ENCODE measurements at places on chromosomes 1 and 21.
A peak's percentile ranks its signal among the peaks of the same experiment; 100 is the strongest.

GRCh38 chr1:243595527-243596210 is 254.4 kb downstream of the AKT3 start:
- DNase-seq = peak; percentile 11

DNA sequence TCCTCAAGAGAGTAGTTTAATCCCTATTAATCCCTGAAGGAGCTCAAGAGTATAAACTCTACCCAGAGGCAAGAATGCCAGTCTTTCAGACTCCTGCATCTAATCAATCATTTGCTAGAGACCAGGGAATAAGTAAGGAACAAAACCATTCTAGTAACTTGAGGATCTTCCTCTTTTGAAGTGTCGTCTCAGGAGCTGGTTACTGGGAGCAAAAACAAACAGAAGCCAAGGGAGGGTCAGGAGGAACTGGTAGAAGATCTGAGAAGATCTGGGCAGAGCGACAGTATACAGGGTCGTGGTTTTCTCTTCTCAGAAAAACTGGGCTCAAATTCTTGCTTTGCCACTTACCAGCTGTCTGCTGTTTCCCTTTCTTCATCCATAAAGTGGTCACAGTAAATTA is 69.3 kb downstream of the RPS6KA1 start:
- no peak for DNase-seq

DNA sequence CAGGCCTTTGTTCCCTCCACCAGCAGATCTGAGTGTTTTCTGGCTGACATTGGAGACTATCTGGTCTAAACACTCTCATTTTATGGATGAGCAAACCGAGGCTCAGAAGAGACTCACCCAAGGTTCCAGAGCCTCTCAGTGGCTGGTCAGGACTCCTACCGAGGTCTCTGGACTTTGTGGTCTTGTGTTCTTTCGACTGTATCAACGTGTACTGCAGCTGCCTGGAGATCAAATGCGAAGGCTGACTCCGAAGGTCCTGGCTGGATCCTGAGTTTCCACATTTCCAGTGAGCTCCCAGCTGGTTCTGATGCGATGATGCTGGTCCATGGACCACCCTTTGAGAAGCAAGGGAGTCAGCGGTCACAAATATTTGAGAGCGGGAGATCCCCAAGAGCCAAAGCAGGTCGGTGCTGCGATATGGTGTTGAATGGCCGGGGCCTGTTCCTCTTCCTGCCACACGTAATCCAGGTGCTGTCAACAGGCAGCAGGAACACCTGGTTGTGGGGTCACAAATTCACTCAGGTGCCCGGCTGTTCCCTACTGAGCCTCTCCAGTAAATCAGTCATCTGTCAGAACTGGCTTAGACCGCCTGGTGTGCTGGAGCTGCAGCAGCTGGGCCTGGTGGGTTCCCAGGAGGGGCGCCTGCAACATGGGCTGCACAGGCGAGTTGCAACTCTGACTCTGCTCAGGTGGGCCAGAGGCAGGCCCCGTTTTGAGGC is 94.8 kb upstream of the USP24 start:
- DNase-seq = no peak

DNA sequence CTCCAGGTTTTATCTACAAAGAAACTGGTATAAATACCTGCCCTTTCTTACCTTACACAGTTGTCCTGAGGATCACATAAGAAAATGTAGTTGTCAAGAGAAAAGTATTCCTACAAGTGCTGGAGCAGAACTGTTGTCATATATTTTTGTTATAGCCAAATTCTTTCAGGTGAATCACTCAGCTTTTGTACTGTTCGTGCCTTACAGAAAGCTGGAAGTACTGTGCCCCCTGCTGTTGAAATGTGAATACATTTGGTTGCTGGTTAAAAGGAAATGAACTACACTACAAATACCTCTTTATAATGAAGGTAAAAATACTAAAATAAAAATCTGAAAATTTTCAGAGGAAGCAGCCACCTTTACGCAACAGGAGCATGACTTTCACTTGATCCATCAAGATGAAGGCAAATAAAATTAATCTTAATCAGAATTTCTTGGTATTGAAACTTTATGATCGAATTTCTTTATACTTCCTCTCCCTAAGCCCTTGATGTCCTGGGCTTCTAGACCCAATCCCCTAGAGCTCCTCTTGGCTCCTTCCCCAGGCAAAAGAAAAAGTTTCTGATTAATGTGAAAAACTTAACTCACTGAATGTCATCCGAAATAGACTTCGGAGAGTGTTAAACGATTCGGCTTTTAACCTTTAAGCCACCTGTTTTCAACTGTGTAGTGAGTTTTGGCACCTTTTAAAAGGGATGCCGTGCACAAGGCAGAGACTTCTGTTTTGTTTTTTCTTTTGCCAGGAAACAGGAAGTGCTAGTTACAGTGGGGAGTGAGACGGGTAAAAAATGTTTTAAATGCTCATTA is 12.5 kb downstream of the CHML start:
- DNase-seq = no peak

DNA sequence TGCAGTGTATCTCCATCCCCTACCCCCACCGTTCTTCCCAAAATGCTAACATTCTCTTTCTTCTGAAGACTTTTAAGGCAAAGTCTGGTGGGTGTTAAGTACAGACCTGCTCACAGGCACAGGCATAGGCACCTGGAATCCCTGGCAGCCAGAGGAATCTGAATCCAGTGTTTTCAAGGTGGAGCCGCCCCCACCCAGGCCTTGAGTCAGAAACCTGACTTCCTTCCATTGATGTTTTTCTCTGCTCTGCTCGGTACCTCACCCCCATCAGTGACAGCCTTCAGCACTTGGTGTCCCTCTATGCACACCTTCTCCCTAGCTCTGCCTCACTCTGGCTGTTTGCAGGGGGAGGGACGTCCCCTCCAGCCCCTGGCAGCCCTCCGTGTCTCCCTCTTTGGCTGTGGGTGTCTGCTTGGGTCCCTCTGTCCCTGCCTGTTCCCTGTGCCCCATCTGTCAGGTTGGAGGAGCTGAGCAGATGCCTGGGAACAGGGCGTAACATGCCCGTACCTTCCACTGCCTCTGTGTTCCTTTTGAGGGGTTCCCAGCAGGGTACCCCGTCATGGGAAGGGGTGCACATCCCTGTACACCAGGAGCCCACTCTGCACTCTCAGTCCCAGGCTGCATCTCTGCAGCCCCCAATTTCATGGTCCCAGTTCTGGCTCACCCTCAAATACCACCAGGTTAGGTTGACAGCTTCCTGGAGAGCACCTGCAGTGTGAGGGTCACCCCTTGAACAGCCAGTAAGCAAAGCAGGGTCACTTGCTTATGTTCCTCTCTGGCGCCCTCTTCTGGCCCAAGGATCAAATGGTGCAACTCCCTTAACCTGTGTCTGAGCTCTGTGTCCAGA is 6.7 kb downstream of the NCDN start:
- DNase-seq = peak; percentile 43

DNA sequence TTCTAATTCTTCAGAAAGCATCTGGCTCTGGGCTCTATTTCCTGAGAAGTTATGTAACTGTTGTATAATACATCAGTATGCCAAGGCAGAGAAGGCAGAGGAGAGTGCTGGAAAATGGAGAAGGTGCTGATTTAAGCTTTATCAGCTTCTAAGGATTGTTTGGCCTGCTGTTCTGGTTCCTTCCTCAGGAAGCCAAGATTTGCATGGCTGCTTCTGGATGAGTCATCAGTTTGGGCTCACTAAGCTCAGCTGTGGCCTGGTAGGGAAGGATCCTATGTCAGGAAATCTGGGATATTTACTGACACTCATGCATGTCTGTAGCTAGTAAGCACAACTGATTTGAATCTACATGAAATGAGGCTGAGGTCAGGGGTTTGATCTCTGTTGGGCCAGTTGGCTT is 73.2 kb upstream of the ADGRL4 start:
- no peak for DNase-seq

DNA sequence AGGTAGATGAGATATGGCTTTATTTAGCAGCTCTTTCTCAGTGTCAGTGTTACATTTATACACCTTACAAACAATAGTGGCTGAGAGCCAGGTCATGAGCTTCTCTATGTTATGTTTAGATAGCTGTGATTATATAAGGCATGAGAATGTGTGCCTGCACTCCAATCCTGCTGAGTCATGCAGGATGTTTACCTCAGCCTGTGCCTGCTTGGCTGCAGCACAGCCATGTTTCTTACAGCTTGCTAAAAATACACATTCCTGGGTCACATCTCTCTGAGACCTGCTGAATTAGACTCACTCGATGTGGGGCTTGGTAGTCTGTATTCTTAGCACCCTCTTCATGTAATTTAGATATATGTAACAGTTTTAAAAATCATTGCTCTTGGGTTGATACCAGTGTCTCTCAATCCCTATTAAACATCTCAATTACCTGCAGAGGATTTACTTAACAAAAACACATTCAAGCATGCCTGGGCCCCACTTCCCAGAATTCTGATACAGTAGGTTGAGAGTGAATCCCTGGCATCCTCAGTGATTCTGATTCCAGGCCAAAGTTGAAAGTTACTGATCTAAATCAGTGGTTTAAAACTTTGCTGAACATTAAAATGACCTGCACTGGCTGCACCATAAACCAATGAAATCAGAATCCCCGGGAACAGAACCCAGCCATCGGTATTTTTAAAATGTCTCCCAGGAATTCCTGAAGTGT is 107.5 kb downstream of the GDAP2 start:
- no peak for DNase-seq

- no peak for DNase-seq
Observed at GRCh38 chr1:171233183-171233582, 15.1 kb upstream of the FMO1 start.

DNA sequence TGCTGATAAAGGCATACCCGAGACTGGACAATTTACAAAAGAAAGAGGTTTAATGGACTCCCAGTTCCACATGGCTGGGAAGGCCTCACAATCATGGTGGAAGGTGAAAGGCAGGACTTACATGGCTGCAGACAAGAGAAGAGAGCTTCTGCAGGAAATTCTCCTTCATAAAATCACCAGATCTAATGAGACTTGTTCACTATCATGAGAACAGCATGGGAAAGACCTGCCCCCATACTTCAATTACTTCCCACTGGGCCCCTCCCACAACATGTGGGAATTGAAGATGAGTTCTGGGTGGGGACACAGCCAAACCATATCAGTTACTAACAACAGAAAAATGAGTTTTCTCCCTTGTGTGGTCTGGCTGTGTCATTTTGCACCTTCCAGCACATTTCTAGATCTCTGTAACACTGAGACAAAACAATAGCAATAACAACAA is 741.4 kb downstream of the KCNT2 start:
- no peak for DNase-seq

- DNase-seq = no peak
Observed at GRCh38 chr1:154741741-154742495, 128.2 kb downstream of the KCNN3 start.

DNA sequence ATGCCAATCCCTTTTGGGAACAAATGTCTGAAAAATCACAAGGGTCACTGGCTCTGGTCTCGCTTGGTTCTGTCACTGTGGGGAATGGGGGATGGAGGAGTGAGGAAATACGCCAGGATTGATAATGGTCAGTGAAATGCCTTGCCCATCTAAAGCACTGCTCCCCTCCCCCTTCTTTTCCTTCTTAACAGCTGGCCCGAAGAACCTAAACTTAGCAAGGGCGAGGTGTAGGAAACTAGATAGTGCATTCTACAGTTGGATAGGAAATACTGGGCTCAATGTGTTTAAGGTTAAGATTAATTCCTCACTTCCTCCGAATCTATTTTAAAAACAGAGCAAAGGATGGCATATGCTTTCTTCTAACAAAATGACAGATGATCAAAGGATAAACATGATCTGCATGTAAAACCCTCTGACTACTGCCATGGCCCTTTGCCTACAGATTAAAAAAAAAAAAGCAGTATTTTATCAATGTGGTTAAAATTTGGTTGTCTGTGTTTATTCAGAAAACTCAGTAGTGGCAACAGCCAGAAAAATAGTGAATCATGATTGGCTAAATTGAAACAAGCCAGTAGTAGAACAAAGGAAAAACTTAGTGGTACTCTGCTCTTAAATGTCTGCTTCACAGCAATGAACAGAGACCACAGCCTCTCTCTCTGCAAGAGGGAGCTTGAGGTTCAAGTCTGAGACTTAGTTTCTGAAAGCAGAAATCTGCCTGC is 86.1 kb upstream of the VAV3 start:
- no peak for DNase-seq

GRCh38 chr1:197510691-197511378 is 242.8 kb downstream of the CRB1 start:
- no peak for DNase-seq

- no peak for DNase-seq
Observed at GRCh38 chr1:41483001-41483850, 1.3 kb downstream of the EDN2 start.

DNA sequence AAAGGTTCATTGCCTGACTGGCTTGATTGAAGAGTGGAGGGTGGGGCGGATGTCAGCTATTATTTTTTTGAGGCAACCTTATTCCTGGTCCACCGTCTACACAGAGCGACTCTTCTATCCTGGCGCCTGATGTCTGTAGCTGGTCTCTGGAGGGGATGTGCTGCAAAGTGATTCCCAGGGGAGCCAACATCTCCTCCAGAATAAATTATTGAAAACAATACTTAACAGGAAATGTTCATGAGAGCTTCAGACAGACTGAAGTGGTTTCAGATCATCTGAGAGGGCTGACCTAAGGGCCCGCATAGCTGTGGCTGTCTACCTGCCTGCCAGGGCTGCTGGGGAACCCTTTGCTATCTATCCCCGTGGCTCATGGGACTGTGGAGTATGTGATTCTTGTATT is 66.7 kb downstream of the TEX35 start:
- DNase-seq = no peak

GRCh38 chr1:156868341-156868740 is 7.7 kb downstream of the NTRK1 start:
- DNase-seq = no peak

DNA sequence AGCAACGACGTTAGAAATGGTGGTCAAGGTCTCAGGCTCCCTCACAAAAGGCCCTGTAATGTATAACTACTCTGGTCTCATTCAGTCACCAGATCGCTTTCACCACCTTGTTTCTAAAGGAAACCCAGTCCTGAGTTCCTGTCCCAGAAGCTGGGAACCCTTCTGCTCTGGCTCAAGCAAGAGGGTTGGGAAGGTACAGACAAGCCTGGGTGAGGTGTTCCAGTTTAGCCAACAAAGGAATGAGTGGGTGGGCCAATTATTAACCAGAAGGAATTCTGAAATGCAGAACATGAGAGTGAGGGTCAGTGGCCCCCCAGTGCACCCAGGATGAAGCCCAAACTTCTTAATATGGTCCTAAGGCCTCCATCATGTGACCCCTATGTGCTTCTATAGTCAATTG is 17.5 kb downstream of the TRABD2B start:
- DNase-seq = no peak

- DNase-seq = no peak
Observed at GRCh38 chr21:28971171-28971570, 21.5 kb downstream of the LTN1 start.

GRCh38 chr1:26784023-26784871 is 3.5 kb upstream of the PIGV start:
- no peak for DNase-seq

DNA sequence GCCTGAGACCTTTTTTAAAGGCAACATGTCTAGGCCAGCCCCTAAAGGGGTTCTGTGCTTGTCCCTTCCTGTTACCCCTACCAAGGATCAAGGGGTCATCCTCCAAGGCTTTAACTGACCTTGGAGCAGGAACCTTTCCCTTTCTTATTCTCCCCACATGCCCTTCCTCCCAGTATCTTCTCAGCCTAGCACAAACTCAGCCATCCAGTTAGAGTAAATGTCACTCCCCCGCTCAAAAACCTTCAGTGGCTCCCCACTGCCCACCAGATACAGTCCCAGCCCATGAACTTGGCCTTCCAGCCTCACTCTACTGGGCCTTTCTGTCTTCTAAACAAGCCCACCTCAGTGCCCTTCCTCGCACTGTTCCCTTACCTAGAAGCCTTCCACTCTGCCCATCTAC is 8.8 kb downstream of the C1QB start:
- DNase-seq = no peak
